Cortex of kidney (tissue), 1 donor: ENCODE measurements at places on chromosomes 7 and 10.

GRCh38 chr7:3412871-3413270 is 111.8 kb downstream of the SDK1 start:
- no peak for DNase-seq

- no peak for DNase-seq
Observed at GRCh38 chr7:68682910-68683309, 915.4 kb upstream of the AUTS2 start.

GRCh38 chr7:105822806-105823205 is 53.6 kb downstream of the ATXN7L1 start:
- DNase-seq, result no peak

DNA sequence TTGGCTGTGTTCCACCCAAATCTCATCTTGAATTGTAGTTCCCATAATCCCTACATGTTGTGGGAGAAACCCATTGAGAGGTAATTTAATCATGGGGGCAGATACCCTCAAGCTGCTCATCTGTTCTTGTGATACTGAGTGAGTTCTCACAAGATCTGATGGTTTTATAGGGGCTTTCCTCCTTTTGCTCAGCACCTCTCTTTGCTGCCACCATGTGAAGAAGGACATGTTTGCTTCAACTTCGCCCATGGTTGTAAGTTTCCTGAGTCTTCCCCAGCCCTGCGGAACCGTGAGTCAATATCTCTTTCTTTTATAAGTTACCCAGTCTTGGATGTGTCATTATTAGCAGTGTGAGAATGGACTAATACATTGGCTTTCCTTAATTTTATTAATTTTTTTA is 527.8 kb downstream of the MDFIC start:
- no peak for DNase-seq

GRCh38 chr7:98034081-98035035 is 44.4 kb upstream of the OCM2 start:
- DNase-seq, result no peak

DNA sequence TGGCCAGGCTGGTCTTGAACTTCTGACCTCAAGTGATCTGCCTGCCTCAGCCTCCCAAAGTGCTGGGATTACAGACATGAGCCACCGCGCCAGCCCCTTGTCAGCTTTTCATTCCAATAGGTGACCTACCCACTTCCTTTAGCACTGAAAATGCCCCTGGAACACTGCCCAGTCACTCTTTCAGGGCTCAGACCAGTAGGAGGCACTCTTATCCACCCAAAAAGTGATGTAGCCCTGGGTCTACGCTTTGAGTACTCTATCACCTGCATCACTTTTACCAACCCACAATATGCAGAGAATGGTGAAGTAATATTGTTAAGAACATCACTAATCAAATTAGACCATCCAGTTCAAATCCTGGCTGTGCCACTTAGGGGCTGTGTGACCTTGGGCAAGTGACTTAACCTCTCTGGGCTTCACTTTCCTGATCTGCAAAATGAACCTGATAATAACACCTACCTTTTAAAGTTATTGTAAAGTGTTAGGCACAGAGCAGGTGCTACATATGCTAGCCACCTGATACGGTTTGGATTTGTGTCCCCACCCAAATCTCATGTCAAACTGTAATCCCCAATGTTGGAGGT is 5.2 kb downstream of the CALN1 start:
- DNase-seq, result no peak

DNA sequence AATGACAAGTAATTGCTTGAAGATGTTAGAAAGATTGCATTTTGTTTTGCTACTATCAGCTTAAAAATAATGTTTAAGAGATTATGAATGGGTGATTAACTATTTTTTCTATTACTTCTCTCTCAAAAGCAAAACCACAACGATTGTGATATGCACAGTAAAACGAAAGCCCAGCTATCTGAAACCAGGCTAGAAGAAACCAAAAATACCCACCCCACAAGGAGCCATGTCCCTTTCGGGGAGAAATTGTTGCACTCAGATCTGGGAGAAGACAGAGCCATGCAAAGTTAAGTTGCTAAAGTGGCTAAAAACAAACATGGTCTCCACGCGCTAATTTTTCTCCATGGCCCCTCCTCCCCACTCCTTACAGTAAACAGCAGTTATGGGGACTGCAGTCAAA is 173.6 kb downstream of the RPS24 start:
- DNase-seq, result no peak

DNA sequence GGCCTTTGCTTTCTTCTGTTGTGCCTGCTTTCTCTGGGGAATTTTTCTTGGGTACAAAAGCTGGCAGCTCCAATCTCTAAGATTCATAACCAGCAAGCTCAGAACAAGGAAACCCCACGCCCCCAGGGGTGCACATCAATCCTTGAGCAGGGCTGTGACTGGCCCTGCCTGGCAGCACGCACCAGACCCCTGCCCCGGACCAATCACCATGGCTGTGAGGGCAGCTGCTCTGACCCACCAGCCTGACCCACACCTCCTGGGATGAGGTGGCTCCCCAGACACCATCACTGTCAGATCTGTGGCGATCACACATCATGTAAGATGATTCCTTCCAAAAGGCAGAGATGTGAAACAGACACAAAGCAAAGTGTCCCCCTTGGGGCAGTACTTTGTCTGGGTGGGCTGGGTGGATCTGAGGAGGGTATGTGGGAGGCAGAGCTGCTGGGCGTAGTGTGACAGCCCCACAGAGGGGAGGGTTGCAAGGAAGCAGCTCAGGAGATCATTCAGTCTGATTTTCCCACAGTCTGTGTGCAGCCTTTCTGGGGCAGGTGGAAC is 175.5 kb upstream of the SHH start:
- DNase-seq, result no peak

GRCh38 chr7:45191396-45191795 is 33.8 kb downstream of the RAMP3 start:
- no peak for DNase-seq

DNA sequence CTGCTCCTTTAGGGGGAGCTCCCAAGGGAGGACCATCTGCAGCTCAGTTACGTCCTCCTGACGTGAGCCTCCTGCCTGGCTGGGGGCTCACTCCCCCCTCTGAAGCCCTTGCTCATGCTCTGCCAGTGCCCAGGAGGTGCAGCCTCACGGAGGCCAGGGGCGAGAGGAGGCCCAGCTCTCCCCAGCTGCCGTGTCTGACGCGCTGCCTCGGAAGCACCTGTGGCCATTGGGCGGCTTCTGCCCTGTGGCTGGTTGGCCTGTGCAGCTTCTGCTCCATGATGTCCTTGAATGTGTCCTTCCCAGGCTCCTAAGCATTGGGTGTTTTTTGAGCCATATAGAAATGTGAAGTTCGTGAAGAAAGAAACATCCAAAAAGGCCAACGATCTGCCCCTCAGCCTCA is 91.3 kb downstream of the DYNC2I1 start:
- DNase-seq, result no peak

DNA sequence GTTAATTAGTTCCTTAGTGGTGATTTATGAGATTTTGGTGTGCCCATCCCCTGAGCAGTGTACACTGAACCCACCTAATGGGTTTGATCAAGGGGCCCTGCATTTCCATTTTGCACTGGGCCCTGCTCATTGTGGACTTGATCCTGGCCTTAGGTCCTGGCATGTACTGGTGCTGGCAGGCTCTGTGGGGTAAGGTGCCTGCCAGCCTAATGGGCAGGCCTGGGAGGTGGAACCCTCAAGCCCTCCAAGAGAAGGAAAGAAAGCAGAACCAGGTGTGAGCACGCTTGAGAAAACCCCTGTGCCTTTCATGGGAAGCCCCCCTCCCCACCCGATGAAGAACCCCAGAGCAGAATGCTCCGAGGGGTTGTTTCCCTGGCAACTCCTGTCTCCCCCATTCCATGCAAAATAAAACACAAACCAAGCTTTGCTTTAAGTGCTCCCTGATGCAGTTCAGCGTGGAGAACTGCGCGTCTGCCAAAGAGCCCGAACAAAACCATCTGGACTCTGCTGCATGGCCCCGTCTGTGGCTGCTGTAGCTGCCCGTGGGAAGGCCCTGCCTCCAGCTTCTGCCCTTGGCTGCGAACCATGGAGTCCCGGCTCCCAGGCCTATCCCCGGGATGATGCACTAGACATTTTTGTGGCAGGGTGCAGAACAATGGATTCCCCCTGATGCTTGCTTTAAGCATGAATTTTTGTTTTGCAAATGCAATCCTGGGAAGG is 123.3 kb downstream of the PRPF18 start:
- no peak for DNase-seq

GRCh38 chr10:51876503-51876902 is 177.1 kb upstream of the CSTF2T start:
- DNase-seq, result no peak

- no peak for DNase-seq
Observed at GRCh38 chr10:120946497-120946896, 95.3 kb downstream of the WDR11 start.

GRCh38 chr10:59895629-59896116 is 10.7 kb downstream of the CCDC6 start:
- no peak for DNase-seq

GRCh38 chr7:119929891-119930290 is 343.1 kb upstream of the KCND2 start:
- no peak for DNase-seq

GRCh38 chr7:99143853-99144672 is at the start of gene SMURF1:
SMURF1 (minus strand) TSS chr7:99144108; CDS start chr7:99143780, 328 bp downstream.
- DNase-seq, result no peak

DNA sequence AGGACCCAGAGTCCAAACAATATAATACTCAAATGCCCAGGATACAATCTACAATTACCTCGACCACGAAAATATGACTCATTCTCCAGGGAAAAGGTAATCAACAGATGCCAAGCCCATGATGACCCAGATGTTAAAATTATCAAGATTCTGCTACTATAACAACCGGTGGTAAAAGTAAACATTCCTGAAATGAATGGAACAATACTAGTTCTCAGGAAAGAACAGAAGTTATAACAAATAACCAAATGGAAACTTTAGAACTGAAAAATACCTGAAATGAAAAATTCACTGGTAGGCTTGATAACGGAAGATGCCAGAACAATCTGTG is 34.1 kb upstream of the GUSB start:
- DNase-seq, result no peak

DNA sequence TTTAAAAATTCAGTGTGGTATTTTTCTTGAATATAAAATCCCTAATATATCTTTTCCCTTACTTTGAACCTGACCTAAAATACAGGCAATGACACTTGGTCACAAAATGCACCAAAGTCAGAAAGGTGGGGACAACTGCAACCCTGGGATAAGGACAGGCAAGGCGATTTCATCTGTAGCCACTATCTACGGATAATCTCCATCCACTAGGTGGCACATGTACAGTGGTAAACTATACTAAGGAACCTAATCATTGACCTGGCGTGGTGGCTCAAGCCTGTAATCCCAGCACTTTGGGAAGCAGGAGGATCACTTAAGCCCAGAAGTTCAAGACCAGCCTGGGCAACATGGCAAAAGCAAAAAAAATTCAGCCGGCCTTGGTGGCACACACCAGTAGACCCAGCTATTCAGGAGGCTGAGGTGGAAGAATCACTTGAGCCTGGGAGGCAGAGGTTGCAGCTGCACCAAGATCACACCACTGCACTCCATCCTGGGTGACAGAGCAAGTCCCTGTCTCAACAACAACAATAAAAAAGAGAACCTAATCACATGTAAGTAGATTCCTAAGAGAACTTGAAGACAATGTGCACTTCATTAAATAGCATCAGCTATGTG is 98.9 kb downstream of the KMT2C start:
- no peak for DNase-seq

- no peak for DNase-seq
Observed at GRCh38 chr10:17685233-17685840, 41.4 kb downstream of the STAM start.

- no peak for DNase-seq
Observed at GRCh38 chr10:128087884-128088709, 38.1 kb downstream of the MKI67 start.

DNA sequence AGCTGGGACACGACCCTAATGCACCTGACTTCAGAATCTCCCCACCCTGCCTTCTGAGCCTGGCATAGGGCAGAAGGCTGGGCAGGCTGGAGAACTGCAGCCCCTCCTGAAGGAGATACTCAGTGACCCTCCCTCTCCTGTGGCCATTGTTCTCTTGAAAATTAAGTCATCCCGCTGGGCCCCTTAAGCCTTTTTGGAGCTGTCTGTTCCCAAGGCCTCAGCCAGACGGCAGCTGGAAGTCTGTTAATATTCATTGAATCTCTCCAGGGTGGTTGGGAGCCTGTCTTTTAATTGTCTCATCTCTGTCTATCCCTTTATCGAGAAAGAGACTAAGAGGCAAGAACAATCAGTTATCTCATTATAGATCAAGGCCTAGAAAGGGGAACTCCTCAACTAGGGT is 118.1 kb upstream of the PCBD1 start:
- DNase-seq, result no peak
